Left ventricle myocardium inferior (tissue), 1 donor: ENCODE measurements at places on chromosomes 5 and 9. TPM values are rescaled to one million over a fixed set of nuclear protein-coding genes. Genes with fewer than 3 reads are reported as not detected.

DNA sequence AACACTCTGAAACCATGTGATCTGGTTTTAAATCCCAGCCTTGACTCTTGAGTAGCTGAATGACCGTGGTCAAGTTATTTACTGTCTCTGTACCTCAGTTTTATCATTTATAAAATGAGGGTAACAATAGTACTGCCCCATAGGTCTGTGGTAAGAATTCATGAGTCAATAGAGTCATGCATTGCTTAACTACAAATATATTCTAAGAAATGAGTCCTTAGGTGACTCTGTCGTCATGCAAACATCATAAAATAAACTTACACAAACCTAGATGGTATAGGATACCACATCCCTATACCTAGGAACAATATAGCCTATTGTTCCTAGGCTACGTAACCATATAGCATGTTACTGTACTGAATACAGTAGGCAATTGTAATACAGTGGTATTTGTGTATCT lies 20.3 kb upstream of the ABCA1 start:
- DNase-seq, result no peak
- no peaks in the 10 kb centered on the region for H3K36me3 ChIP-seq
- H3K4me1 ChIP-seq, result no peaks in the 10 kb centered on the region
- H3K4me3 ChIP-seq, result no peak overlapping the region
- H3K27ac ChIP-seq, result no peak overlapping the region
- no peaks in the 10 kb centered on the region for H3K27me3 ChIP-seq

Gene NFX1
- 31.4 TPM for total RNA-seq

Gene FABP6
- total RNA-seq, result 1.6 TPM

DNA sequence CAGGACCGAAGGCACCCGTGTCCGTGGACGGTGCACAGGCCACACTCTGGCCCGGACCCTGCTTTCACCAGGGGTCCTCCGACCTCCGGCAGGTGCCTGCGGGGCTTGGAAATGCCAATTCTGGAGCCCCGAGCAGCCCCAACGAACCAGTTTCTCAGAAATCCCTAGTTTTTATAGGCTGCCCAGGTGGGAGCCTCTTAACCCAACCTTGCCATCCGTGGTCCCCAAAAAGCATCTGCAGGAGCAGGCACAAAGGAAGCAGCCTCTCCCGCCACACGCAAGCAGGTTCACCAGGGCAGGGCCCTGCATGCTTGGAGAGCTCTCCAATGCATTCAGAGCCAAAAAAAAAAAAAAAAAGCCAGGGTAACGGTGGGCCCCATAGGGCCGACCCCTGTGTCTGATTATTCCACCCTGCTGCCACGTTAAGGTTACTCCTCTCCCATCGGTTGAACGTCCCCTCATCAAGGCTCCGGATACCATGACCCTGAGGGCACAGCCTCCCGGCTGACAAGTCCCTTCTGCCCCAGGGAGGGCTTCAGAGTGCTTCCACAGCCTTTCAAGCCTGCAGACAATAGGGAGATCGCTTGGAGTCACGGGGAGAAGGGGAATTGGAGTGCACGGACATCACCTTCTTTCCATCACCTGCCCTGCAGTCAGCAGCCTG lies 796 bp upstream of the TPRN start:
- no peaks in the 10 kb centered on the region for H3K27me3 ChIP-seq
- DNase-seq, result no peak
- H3K4me3 ChIP-seq, result peak overlapping the region; percentile 83
- no peaks in the 10 kb centered on the region for H3K36me3 ChIP-seq
- peak overlapping the region; percentile 98 for H3K27ac ChIP-seq

- no peaks in the 10 kb centered on the region for H3K36me3 ChIP-seq
- H3K27ac ChIP-seq, result no peak overlapping the region
- DNase-seq, result no peak
- H3K27me3 ChIP-seq, result peaks cover 8% of the 10 kb centered on the region
These were observed 114.2 kb downstream of the GAPVD1 start for GRCh38 chr9:125375820-125376219.

- DNase-seq, result no peak
- H3K4me3 ChIP-seq, result no peak overlapping the region
- no peaks in the 10 kb centered on the region for H3K36me3 ChIP-seq
- H3K27me3 ChIP-seq, result no peaks in the 10 kb centered on the region
- H3K4me1 ChIP-seq, result peaks cover 43% of the 10 kb centered on the region
- no peak overlapping the region for H3K27ac ChIP-seq
These were observed 94.2 kb upstream of the PRRC1 start for GRCh38 chr5:127423173-127423798.

- H3K27me3 ChIP-seq, result peaks cover 7% of the 10 kb centered on the region
- H3K4me3 ChIP-seq, result no peak overlapping the region
- peaks cover 46% of the 10 kb centered on the region for H3K4me1 ChIP-seq
- H3K36me3 ChIP-seq, result no peaks in the 10 kb centered on the region
- no peak for DNase-seq
- no peak overlapping the region for H3K27ac ChIP-seq
These were observed 157.0 kb upstream of the RAI14 start for GRCh38 chr5:34499001-34499734.

Gene CCDC152
- total RNA-seq, result 0.80 TPM

DNA sequence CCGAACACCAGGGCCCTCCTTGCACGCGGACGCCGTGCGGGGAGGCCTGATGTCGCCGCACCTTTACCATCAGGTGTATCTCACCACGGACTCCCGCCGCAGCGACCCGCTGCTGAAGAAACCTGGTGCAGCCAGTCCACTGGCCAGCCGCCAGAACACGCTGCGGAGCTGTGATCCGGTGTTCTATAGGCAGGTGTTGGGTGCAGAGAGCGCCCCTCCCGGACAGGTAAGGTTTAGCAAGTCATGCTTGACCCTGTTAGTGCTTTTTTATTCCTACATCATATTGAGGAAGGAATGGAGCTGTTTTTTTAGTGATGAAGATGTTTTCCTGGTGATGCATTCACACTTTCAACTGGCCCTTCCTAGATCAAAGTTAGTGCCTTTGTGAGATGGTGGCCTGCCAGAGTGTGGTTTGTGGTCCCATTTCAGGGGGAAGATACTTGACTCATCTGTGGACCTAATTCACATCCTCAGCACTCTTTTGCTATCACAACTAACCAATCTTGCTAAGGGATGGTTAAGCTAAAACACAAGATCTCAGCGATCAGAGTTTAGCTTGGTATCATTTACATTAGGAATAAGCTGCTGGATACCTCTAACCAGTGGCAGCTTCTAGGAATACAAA lies 2.7 kb downstream of the PCDHGC3 start:
- H3K27me3 ChIP-seq, result no peaks in the 10 kb centered on the region
- DNase-seq, result no peak
- H3K36me3 ChIP-seq, result no peaks in the 10 kb centered on the region
- H3K4me3 ChIP-seq, result peak overlapping the region; percentile 73
- no peak overlapping the region for H3K27ac ChIP-seq

GRCh38 chr5:130532786-130533185 lies 628.5 kb downstream of the CHSY3 start:
- DNase-seq, result no peak
- H3K4me3 ChIP-seq, result no peak overlapping the region
- H3K36me3 ChIP-seq, result no peaks in the 10 kb centered on the region
- no peaks in the 10 kb centered on the region for H3K27me3 ChIP-seq
- H3K4me1 ChIP-seq, result no peaks in the 10 kb centered on the region

DNA sequence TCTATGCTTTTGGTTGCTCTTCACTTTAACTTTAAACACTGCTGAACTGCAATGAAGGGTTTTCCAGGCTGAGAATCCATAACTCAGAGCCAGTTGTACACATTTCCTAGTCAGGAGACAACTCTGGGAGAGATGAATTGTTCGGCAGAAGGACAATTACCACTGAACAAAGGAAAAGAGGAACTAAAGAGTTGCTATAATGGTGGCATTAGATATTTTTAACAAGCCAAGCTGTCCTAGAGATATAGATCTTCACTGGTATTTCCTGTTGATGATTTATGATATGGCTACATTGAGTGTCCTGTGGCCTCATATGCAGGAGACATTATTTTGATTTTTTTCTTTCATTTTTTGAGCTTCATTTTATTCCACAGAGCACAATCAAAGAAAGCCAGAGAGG lies 219.1 kb upstream of the PCSK5 start:
- H3K36me3 ChIP-seq, result no peaks in the 10 kb centered on the region
- H3K27ac ChIP-seq, result no peak overlapping the region
- no peak overlapping the region for H3K4me3 ChIP-seq
- DNase-seq, result no peak
- no peaks in the 10 kb centered on the region for H3K27me3 ChIP-seq

DNA sequence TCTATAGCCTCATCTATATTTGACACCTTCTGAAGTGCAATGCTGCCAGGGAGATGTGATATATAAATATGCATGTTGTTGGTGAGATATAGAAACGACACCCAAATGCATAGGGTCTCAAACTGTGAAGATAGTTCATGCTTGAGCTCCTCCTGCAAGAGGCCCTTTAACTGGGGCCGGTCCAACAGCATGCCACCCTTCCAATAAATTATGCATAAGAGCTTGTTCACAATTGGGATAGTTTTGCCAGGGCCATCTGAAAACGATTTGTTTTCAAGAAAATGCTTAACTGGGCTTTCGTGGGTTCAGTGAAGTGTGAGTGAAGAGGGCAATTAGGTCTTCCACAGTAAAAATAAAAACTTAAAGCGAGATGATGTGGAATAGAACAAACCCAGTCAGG lies 424.2 kb upstream of the WWC1 start:
- H3K27me3 ChIP-seq, result no peaks in the 10 kb centered on the region
- no peaks in the 10 kb centered on the region for H3K4me1 ChIP-seq
- no peaks in the 10 kb centered on the region for H3K36me3 ChIP-seq
- H3K4me3 ChIP-seq, result no peak overlapping the region
- DNase-seq, result no peak
- H3K27ac ChIP-seq, result no peak overlapping the region

GRCh38 chr9:89048616-89049015 lies 57.3 kb downstream of the S1PR3 start:
- no peak for DNase-seq
- no peaks in the 10 kb centered on the region for H3K4me1 ChIP-seq
- no peaks in the 10 kb centered on the region for H3K36me3 ChIP-seq
- H3K27ac ChIP-seq, result no peak overlapping the region
- no peak overlapping the region for H3K4me3 ChIP-seq

GRCh38 chr5:102720969-102721368 lies 34.1 kb upstream of the PAM start:
- H3K4me3 ChIP-seq, result no peak overlapping the region
- H3K27me3 ChIP-seq, result no peaks in the 10 kb centered on the region
- no peak for DNase-seq
- no peaks in the 10 kb centered on the region for H3K4me1 ChIP-seq

DNA sequence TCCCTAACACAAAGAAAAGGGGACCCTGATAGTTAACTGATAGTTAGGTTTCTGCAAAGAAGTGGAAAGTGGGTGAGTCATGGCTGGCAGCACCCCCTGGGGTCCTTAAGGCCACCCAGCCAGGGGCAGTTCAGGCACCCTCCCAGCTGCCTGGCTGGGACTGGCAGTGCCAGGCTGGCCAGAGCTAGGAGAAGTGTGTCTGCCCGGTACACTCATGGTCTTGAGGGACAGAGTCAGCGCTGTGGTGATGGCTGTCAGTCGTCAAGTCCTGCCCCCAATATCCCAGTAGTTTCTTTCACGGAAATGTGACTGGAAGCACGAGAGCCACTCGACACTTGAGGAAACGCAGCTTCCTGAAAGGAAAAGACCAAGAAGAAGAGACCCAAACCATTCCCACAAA lies 22.3 kb upstream of the CNOT6 start:
- no peak overlapping the region for H3K27ac ChIP-seq
- DNase-seq, result no peak
- H3K27me3 ChIP-seq, result peaks cover 14% of the 10 kb centered on the region
- H3K4me3 ChIP-seq, result no peak overlapping the region
- H3K36me3 ChIP-seq, result no peaks in the 10 kb centered on the region
- H3K4me1 ChIP-seq, result peaks cover 5% of the 10 kb centered on the region

GRCh38 chr5:142608081-142608480 lies 77.8 kb downstream of the FGF1 start:
- peak overlapping the region; percentile 36 for H3K27ac ChIP-seq
- H3K4me3 ChIP-seq, result no peak overlapping the region
- H3K36me3 ChIP-seq, result no peaks in the 10 kb centered on the region
- no peak for DNase-seq

GRCh38 chr9:76216161-76216649 lies 178.0 kb downstream of the RFK start:
- H3K36me3 ChIP-seq, result no peaks in the 10 kb centered on the region
- no peak for DNase-seq
- H3K27ac ChIP-seq, result no peak overlapping the region
- H3K4me3 ChIP-seq, result no peak overlapping the region

GRCh38 chr5:15354021-15354420 lies 146.0 kb upstream of the FBXL7 start:
- no peak for DNase-seq
- no peaks in the 10 kb centered on the region for H3K27me3 ChIP-seq
- H3K4me3 ChIP-seq, result no peak overlapping the region
- no peaks in the 10 kb centered on the region for H3K4me1 ChIP-seq
- no peak overlapping the region for H3K27ac ChIP-seq

DNA sequence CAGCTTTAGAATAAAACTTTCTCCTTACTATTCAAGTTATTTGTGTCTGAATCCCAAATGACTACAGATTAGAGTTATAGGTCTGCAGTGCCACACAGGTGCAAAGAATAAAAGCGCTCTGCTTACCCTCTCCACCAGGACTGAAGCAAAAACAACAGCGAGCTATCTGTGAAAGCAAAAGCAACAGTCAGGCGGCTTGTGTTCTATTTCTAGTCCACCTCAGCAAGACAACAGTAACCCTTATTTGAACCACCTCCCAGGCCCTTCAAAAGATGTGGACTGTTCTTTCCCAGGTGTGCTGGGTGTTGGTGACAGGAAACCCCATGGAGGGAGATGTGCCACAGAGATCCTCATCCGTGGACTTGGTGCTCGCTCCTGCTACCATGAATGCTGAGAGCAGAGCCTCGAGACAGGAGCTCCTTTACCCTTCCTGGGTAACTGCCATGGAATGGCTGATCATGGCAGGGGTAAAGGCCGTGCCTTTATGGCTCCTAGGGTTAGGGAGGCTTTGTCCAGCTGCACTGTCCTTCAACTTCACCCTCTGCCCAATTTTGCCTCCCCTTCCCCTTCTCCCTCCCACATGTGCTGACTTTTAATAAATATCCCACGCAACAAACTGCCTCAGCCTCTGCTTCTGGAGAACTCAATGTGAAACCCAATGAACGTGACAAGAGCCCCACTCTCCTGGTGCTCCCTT lies 108.6 kb downstream of the SERINC5 start:
- H3K4me1 ChIP-seq, result peaks cover 28% of the 10 kb centered on the region
- peak overlapping the region; percentile 69 for H3K27ac ChIP-seq
- H3K27me3 ChIP-seq, result no peaks in the 10 kb centered on the region
- peaks cover 33% of the 10 kb centered on the region for H3K36me3 ChIP-seq
- DNase-seq, result no peak

Gene PRR16
- total RNA-seq, result 15.3 TPM
